ENCODE measurements at places on chromosomes 12 and 14.
A peak's percentile ranks its signal among the peaks of the same experiment; 100 is the strongest.

DNA sequence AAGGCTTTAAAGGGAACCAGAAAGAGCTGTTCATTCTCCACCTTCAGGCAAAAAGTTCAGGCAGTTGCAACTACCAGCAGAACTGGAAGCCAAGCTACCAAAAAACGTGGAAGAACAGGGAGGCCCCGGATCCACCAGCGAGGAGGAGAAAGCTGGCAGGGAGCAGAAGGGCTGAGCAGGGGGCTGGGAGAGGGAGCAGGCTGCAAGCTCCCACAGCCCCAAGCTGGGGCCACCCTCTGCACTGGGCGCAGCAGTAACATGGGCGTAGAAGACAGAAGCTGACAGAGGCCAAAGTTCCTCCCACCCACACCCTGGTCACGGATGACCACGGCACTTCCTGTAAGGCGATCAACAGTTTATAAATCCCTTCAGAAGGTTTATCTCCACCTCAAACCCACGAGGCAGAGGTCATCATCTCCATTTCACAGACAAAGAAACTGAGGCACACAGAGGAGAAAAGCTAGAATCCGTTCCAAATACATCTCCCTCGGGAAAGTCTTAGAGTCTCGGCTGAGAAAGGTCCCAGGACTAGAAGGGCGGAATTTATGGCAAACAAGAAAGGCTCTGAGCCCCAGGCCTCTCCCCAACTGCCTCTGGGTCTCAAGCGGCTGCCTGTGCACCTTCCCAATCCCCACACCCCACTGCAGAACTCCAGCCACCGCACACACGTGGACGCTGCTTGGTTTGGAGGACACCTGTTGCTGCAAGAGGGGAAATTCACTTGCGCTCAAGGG is 1.8 kb downstream of the CCDC85C start:
- DNase-seq, result peak; percentile 55

DNA sequence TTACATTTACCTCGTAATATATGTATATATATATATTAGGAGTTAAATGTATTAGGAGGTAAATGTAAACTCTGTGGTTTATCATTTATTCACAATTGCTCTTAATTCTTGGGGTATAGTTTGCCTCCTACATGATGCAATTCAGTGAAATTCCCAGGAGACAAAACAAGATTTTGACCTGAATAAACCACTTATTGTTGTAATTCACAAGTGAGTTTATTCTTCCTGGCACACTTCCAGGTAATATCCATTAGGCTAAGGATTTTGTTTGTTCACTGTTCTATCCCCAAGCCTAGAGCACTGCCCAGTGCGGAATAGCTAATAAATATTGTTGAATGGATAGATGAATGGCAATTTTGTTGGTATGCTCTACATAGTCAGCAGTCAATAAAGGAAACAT is 3.0 kb downstream of the SMIM10L1 start:
- no peak for DNase-seq

DNA sequence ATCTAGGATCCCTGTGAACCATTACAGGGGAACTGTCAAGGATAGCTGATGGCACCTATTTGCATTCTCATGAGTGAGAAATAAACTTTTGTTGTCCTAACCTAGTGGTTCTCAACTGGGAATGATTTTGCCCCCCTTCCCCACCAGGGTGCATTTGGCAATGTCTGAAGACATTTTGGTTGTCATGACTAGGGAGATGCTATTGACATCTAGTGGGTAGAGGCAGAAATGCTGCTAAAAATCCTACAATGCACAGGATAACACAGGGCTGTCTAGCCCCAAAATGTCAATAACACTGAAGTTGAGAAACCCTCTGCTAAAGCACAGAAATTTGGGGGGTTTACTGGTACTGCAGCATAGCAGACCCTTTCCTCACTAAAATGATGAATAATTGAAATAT is 140.9 kb upstream of the SRRM4 start:
- DNase-seq, result no peak

GRCh38 chr12:116887244-116887643 is 6.0 kb upstream of the HRK start:
- no peak for DNase-seq

GRCh38 chr12:117387832-117388231 is 26.4 kb upstream of the NOS1 start:
- DNase-seq, result no peak

- no peak for DNase-seq
These were observed 71.6 kb downstream of the SYNE2 start for GRCh38 chr14:63924375-63924774.

DNA sequence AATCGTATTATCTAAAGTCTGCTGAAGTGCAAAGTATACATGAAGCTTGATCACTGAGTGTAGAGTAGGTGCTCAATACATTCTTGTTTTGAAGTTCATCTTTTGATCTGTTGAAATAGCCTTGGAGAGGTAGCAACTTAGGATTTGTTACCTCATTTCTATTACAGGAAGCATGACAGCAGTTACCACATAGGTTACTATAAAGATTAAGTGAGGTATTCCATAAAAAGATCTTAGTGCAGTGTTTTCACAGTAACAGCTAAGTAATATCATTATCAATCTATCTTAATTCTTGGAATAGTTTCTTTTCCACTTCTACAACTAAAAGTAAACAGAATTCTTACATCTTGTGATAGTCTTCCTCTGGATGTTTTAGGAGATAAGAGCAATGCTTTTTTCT is 50.9 kb downstream of the BTBD7 start:
- no peak for DNase-seq

DNA sequence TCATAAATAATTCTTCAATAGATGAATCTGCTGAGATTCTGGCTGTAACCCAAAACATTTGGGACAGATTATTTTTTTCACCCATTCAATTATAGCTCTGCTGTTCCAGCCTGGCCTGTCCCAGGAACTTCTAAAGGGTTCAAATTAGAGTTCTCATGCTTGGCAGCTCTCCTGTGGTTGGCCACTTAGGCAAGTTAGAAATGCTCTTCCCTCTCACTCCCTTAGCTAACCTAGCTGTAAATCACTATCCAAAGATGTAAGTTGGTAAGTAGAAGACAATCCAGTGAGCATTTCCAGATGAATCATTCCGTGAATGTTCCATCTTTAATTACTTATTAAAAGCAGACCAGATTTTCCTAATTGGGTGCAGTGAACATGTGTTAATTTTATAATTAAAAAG is 760.4 kb upstream of the TBX3 start:
- DNase-seq, result no peak

GRCh38 chr12:31297572-31298514 is 28.1 kb downstream of the SINHCAF start:
- no peak for DNase-seq
